ENCODE measurements at places on chromosomes 5 and 9.

GRCh38 chr9:121709798-121710197, 58.4 kb downstream of the DAB2IP start:
- DNase-seq, result no peak

- DNase-seq, result no peak
These were observed 344.9 kb downstream of the ENC1 start for GRCh38 chr5:74295676-74296075.

- DNase-seq, result no peak
These were observed 4.0 kb downstream of the MEF2C start for GRCh38 chr5:88878976-88879375.

- DNase-seq, result no peak
These were observed 157.1 kb downstream of the ARRDC3 start for GRCh38 chr5:91225848-91226686.

- DNase-seq, result no peak
These were observed 3.3 kb downstream of the CD274 start for GRCh38 chr9:5453673-5454072.

DNA sequence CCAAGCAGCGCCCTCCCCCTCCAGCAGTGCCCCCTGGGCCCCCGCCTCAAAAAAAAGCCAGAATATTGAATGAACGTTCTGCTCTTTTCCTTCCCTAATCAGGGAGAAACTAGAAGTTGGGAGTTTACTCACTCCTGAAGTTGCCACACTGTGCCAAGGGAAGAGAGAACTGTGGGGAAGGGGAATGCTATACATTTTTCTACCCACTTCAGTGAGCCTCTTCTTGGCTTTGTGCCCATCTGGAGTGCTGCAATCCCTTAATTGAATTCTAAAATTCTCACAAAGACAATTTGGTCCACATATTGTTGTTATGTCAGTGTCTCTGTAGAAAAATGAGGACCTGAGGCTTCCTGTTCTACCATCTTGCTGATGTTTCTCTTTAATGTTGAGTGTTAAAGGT, 443.7 kb downstream of the DIRAS2 start:
- DNase-seq, result no peak

- peak; percentile 3 for DNase-seq
These were observed 92.5 kb downstream of the MACROH2A1 start for GRCh38 chr5:135306557-135306956.

DNA sequence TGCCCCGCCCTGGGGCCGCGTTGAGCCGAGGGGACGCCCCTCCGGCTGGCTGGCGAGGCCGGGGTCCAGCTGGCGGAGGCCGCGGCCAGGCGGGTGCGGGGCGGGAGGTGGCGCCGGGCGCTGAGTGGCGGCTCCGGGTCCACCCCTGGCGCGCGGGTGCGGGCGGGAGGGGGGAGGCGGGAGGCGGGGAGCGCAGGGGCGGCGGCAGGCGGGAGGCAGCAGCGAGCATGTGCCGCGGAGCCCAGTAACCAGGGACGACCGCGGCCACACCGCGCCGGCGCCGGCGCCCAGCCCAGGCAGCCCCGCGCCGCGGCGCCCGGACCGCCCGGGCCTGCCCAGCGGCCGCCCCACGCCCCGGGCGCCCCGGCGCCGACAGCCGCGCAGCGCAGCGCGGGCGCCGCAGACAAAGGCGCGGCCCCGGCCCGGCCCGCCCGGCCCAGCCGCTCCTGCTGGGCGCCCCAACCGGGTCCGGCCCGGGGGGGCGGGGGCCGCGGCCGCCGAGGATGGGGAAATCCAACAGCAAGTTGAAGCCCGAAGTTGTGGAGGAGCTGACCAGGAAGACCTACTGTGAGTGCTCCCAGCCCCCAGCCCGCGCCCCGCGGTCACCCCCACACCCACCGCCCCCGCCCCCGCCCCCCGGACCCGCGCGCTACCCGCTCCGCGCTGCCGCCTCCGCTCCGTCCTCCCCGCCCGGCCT, at the start of gene NCS1:
Gene NCS1 (plus strand): TSS at position 244 of the 697 bp plus-strand sequence. CDS start 260 bp downstream, at position 504.
- peak; percentile 99 for DNase-seq

DNA sequence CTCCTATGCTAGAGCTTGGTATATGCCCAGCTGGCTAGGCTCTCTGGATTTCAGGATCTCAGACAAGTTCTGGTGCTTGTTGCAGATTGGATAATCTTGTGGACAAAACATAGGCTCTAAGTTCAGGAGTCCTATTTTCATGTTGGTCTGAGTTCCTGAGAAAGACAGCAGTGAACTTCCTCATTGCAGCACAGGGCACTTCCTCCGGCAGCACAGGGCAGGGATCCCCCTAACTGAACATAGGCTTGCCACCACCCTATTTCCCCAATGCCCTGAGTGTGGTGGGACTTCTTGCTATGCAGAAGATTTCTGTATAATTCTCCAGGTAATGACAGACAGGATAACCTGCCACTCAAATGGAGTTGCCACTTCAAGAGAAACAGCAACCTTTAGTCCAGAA, 220.1 kb downstream of the PIK3R1 start:
- DNase-seq, result no peak

GRCh38 chr5:168328814-168329213, 37.4 kb downstream of the WWC1 start:
- no peak for DNase-seq
